Effector memory CD4-positive, alpha-beta T cell (primary cell): ENCODE measurements at places on chromosomes 4 and X.
A peak's percentile ranks its signal among the peaks of the same experiment; 100 is the strongest.

GRCh38 chrX:23773601-23774175 lies 9.3 kb upstream of the SAT1 start:
- peak; percentile 14 for DNase-seq

- DNase-seq: no peak
Observed at GRCh38 chrX:67353651-67354370, 190.0 kb upstream of the AR start.

- no peak for DNase-seq
Observed at GRCh38 chr4:40702137-40702799, 47.5 kb upstream of the NSUN7 start.

DNA sequence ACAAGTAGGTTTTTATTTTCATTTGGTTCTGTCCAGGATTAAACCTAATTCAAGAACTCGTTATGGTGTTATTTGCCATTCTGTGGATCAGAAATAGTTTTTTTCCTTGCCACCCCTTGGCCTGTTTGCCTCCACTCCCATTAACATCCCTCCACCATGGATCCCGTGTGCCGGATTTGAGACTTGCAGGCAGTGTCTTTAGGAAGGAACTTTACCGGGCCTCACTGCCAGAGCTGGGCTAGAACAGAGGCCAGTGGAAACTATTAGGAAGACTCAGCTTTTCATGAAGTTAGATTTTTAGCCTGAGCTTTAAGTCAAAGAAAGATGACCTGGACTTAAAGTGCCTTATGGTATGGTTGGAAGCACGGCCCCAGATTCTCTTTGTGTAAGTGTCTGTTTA lies 2.4 kb downstream of the KLHL2 start:
- DNase-seq: no peak

DNA sequence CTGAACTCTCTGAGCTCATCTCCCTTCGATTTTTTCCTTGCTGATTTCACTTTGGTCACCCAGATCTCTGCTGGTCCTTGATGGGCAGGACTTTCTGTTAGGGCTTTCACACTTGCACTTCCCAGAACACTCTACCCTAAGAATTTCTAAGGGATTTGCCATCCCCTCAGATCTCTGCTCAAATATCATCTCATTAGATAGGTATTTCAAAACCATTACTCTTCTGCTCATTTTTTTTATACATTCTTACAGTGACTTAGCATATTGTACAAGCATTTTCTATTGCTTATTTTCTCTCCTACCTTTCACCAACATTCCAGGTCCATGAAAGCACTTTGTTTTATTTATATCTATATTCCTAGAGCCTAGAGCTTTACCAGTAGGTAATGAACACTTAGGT lies 913.3 kb downstream of the PDHA2 start:
- DNase-seq: no peak

GRCh38 chr4:185879666-185880312 lies 67.8 kb upstream of the SORBS2 start:
- no peak for DNase-seq

GRCh38 chrX:71056867-71057266 lies 11.3 kb downstream of the SNX12 start:
- no peak for DNase-seq

- DNase-seq: no peak
Observed at GRCh38 chr4:130257271-130257670, 1161.3 kb downstream of the C4orf33 start.

DNA sequence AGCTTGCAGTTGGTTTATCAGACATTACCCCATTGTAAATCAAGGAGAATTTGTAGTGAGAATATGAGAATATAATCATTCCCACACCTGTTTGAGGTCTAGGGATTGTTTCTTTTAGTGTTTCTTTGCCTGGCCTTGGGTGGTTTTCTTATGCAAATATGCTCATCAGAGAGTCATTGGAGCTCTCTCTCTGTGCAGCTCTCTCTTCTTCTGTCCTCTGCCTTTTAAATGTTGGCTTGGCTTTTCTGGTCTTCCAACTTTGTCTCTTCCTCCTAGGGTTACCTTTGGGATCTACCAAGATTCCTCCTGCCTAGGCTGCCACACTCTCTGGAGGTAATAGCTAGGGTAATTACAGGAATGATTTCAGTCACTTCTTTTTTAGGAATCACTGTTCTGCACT lies 102.3 kb upstream of the ARSJ start:
- no peak for DNase-seq

- DNase-seq: no peak
Observed at GRCh38 chr4:181138116-181138515, 1105.1 kb upstream of the TENM3 start.

DNA sequence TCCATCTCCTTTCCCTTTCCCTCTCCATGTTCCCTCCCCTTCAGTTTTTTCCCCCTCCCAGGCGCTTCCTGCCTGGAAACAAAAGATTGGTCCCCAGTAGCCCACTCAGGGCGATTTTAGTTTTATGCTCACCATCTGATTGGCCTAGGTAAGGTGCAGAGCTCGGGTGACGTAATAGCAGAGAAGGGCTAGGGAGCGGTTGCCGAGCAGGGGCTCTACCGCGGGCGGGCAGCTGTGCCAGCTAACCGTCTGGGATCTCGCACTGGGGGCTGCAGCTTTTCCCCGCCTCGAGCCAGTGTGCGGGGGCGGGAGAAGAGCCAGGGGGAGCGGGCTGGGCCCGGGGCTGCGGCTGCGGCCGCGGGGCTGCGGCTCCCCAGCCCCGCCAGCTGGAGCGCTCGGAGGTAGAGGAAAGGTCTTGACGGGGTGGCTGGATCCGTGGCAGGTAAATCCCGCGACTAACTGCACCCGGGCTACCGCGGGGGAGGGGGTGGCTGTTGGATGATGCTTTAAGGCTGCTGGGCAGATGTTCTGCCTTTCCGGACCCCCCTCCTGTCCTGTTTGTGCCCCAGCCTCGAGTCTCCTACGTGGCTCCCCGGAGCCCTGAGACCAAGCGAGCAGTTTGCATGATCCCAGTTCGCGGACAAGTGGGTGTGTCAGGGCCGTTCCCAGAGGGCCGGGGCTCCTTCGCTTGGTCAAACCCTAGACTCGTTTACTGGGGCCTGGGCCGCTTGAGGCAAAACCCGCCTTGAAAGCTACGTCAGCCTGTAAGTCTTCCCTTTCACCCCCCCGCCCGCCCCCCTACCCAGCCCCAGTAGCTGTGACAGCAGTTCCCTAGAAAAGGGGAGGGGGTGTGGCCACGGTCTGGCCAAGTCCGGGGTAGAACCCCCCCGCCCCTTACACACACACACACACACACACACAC lies at the start of gene PAK3:
Gene PAK3 (plus strand): TSS at position 218 of the 922 bp plus-strand sequence. CDS start 26,913 bp downstream, outside the sequence.
- DNase-seq: peak; percentile 38

DNA sequence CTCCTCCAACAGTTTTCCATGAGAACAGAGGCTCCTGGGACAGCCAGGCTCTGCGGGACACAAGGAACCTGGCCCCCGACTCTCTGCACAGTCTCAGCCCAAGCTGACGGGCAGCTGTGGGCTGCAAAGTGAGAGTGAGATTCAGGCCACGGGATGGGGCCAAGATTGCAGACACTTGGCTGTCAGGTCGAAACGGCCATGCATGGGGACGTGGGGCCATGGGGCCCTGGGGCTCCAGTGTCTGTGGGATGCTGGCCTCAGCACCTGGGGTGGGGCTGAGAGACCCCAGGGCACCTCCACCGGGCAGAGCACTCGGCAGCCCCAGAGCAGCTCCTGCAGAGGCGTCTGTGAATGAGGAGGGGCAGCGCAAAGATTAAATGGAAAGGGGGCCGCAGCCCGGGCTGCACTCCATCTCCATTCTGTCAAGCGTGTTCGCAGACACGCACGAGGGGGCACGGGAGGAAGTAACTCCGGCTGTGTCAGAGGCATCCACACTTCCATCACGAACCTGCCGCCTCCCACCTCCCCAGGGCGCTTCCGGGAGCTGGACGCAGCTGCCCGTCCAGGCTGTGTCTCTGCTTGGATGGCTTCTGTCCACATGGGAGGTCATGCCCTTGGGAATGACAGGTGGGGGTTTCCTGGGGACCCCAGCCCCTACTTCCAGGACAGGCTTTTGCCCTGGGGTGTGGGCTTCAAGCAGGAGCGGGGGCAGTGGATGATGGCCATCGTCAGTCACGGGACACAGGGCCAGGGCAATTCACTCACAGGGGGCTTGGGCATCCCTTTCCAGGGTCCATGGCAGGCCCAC lies 82.8 kb upstream of the NKX1-1 start:
- no peak for DNase-seq

DNA sequence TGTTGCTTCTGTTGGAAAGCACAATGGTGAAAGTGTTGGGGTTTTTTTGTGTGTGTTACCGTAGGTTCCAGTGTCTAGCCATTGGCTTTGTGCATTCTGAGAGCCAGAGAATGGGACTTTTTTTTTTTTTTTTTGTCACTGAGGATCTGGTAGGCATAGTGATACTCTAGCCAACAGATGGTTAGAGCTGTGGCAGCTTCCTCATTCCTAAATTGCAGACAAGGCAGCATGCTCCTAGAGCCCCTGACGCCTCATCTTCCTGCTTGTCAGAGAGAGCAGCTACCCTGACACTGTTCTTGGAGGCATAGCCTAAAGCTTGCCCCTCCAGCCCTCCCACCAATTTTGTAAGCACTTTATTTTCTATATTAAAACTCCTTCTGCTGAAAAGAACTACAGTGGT lies 27.0 kb downstream of the ARHGEF9 start:
- DNase-seq: no peak
